ENCODE measurements at places on chromosomes 5 and 9. TPM values are rescaled to one million over a fixed set of nuclear protein-coding genes. Genes with fewer than 3 reads are reported as not detected.

GRCh38 chr5:153659039-153659736, 168.7 kb downstream of the GRIA1 start:
- H3K27ac ChIP-seq: no peak overlapping the region
- H3K36me3 ChIP-seq: no peaks in the 10 kb centered on the region
- H3K4me3 ChIP-seq: no peak overlapping the region

Gene CHSY3
- 0.60 TPM for total RNA-seq

DNA sequence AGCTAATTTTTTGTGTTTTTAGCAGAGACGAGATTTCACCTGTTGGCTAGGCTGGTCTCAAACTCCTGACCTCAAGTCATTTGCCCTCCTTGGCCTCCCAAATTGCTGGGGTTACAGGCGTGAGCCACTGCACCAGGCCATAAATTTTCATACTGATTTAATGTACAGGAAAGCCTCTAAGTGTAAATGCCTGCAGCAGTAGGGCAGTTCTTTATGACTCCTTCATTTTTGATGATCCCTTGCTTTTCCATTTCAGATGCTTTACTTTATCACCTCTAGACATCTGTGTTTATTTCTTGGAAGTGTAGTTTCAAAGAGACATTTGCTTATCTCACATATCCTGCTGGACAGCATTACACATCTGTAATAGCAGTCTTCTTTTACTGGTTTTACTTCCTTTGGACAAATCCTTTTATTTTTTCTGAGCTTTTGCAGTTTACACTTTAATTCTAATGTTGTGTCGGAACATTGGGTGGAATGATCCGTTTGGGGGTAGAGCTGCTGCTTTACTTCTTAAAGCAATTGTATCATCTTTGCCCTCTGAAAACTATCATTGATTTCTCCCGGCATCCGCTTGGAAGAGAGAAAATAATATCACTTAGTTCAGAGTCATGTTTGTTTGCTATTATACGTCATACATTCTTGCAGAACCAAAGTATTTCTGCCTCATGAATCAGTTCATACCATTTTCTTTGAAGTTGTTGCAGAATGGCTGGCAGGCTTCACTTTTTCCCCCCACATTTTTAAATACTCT, 36.0 kb downstream of the SCGB3A1 start:
- no peaks in the 10 kb centered on the region for H3K27me3 ChIP-seq
- peaks cover 2% of the 10 kb centered on the region for H3K36me3 ChIP-seq
- H3K4me3 ChIP-seq: no peak overlapping the region
- H3K4me1 ChIP-seq: no peaks in the 10 kb centered on the region
- DNase-seq: no peak
- no peak overlapping the region for H3K27ac ChIP-seq

- no peak for DNase-seq
- no peaks in the 10 kb centered on the region for H3K36me3 ChIP-seq
- no peak overlapping the region for H3K4me3 ChIP-seq
- no peaks in the 10 kb centered on the region for H3K4me1 ChIP-seq
- H3K27me3 ChIP-seq: no peaks in the 10 kb centered on the region
- no peak overlapping the region for H3K27ac ChIP-seq
Observed at GRCh38 chr5:90518661-90519060, 10.7 kb downstream of the LYSMD3 start.

DNA sequence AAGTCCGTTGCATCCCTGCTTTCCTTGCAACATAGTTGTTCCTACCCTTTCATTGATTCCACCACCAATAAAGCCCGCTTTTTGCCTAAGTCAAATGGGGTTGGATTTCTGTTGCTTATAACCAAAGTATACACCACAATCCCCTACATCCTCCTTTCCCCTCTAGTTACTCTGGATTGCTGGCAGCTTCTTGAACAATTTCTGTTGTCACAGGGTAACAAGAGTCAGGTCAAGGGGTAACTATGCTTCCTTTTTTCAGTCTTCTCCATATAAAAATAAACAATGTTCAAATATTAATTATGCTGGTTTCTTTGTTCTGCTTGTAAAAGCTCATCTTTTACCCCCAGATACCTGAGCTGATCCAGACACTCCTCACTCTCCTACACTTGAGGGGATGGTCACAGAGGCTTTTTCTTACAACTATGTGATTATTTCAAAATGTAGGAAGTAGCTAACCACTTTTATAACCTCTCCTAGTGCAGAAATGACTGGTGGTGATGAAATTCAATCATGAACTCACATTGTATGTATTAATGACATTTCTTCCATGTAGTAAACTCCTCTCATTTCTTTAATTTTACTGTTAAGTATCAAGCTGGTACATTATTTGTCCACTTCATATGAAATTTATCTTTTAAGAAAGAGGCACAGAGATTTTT, 136.5 kb downstream of the SNX18 start:
- no peak overlapping the region for H3K4me3 ChIP-seq
- H3K36me3 ChIP-seq: no peaks in the 10 kb centered on the region
- H3K4me1 ChIP-seq: peaks cover 3% of the 10 kb centered on the region
- no peak overlapping the region for H3K27ac ChIP-seq
- no peaks in the 10 kb centered on the region for H3K27me3 ChIP-seq

Gene STRBP
- 40.6 TPM for total RNA-seq

Gene NAIP
- 33.5 TPM for total RNA-seq

DNA sequence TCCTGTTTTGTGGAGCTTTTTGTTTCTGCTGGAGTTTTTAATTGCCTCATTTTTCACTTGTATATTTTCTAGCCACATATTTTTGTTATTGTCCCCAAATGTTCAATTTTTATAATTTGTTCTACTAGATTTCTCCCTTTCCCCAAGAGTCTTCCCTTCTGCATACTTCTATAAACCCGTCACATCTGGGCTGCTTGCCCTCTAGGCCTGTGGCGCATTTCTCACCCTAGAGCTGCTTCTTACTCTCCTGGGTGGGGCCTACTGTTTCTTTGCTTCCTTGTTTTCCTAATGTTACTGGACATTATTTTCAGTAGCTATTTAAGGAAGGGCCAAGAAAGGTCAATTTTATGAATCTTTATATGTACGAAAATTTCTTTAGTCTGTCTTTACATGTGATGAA, 51.5 kb downstream of the NXNL2 start:
- H3K4me1 ChIP-seq: no peaks in the 10 kb centered on the region
- H3K27ac ChIP-seq: no peak overlapping the region
- H3K27me3 ChIP-seq: no peaks in the 10 kb centered on the region
- no peak for DNase-seq
- H3K4me3 ChIP-seq: no peak overlapping the region
- H3K36me3 ChIP-seq: no peaks in the 10 kb centered on the region

- H3K27ac ChIP-seq: no peak overlapping the region
- H3K36me3 ChIP-seq: no peaks in the 10 kb centered on the region
- no peak overlapping the region for H3K4me3 ChIP-seq
- no peaks in the 10 kb centered on the region for H3K27me3 ChIP-seq
- no peaks in the 10 kb centered on the region for H3K4me1 ChIP-seq
- no peak for DNase-seq
Observed at GRCh38 chr9:101442318-101442717, 6.7 kb upstream of the ALDOB start.

DNA sequence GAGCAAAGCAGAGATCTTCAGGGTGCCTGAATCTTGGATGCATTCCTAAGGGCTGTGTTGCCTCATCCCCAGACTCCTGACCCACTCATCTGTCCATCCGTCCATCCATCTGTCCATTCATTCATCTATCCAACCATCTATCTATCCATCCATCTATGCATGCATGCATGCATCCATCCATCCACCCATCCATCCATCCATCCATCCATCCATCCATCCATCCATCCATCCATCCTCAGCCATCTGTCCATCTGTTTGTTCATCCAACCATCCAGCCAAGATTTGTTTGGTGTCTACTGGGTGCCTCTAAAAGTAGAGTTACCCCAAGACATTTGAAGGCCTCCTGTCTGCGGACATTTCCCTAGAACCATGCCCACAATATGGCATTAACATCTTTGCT, 27.7 kb upstream of the BARHL1 start:
- H3K27me3 ChIP-seq: peaks cover 9% of the 10 kb centered on the region
- H3K4me3 ChIP-seq: no peak overlapping the region
- H3K27ac ChIP-seq: no peak overlapping the region
- no peaks in the 10 kb centered on the region for H3K4me1 ChIP-seq

GRCh38 chr5:55625589-55625909, 86.6 kb downstream of the SLC38A9 start:
- H3K27me3 ChIP-seq: no peaks in the 10 kb centered on the region
- peaks cover 10% of the 10 kb centered on the region for H3K4me1 ChIP-seq
- no peak for DNase-seq
- no peak overlapping the region for H3K4me3 ChIP-seq
- peak overlapping the region; percentile 53 for H3K27ac ChIP-seq

Gene FOXD4L4
- not detected for total RNA-seq

Gene KCNIP1
- total RNA-seq: 1.2 TPM

Gene GLT6D1
- total RNA-seq: not detected

- no peak for DNase-seq
- H3K4me3 ChIP-seq: no peak overlapping the region
- H3K36me3 ChIP-seq: no peaks in the 10 kb centered on the region
- H3K4me1 ChIP-seq: peaks cover 70% of the 10 kb centered on the region
Observed at GRCh38 chr9:72356041-72356582, 8.9 kb downstream of the ZFAND5 start.

- no peaks in the 10 kb centered on the region for H3K27me3 ChIP-seq
- no peak overlapping the region for H3K4me3 ChIP-seq
- DNase-seq: no peak
- H3K36me3 ChIP-seq: no peaks in the 10 kb centered on the region
- no peak overlapping the region for H3K27ac ChIP-seq
Observed at GRCh38 chr9:72440378-72440777, 75.4 kb upstream of the ZFAND5 start.

Gene CCDC183
- total RNA-seq: 161 TPM

Gene AGXT2
- not detected for total RNA-seq

Gene RETREG1
- total RNA-seq: 69.9 TPM

DNA sequence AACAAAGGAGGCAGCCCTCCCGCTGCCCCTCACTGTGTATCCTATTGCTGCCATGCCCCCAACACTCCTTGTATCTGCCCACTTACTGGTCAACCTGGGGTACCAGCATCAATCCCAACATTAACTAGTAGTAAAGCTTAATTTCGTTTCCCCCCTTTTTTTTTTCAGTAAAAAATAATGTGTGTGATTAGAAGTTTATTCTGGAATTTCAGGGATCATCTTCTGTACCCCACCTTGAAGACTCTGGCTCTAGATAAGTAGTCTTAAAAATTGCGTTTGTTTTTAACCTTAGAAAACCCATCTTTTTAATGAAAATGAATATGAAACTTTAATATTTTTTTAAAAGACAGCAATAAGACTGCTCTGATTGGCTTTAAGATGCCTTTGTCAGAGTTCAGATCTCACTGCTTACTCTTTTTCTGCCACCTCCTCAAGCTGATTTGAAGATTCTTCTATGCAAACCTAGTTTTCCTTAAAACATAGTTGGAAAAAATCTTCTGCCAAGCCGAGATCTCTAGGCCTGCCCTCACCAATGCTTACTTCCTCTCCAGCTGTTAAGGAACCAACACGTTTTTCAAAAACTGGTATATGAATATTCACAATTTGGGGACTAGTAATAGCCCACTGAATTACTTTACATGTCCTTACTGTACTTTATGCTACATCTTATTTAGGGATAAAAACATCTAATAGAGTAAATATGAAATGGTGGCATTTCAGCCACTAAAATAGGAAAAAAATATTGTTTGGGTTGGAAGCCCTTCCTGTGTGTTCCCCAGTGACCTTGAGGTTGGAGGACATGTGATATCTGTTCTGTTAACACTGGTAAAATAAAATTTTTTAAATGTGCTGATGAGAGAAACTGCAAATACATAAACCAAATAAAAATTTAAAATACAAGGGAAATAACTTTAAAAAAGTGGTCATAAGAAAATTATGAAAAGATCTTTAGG, 4.0 kb upstream of the RHOBTB3 start:
- H3K4me3 ChIP-seq: no peak overlapping the region
- no peaks in the 10 kb centered on the region for H3K36me3 ChIP-seq
- peak overlapping the region; percentile 48 for H3K27ac ChIP-seq

Gene SPATA31E1
- total RNA-seq: not detected

GRCh38 chr5:91598216-91598615, 215.1 kb upstream of the ARRDC3 start:
- no peak for DNase-seq
- H3K27me3 ChIP-seq: no peaks in the 10 kb centered on the region
- no peak overlapping the region for H3K4me3 ChIP-seq
- no peaks in the 10 kb centered on the region for H3K36me3 ChIP-seq
- no peaks in the 10 kb centered on the region for H3K4me1 ChIP-seq

- DNase-seq: no peak
- peak overlapping the region; percentile 78 for H3K27ac ChIP-seq
- peaks cover 18% of the 10 kb centered on the region for H3K4me1 ChIP-seq
- no peaks in the 10 kb centered on the region for H3K27me3 ChIP-seq
Observed at GRCh38 chr9:127837346-127837745, 17.1 kb downstream of the ENG start.

DNA sequence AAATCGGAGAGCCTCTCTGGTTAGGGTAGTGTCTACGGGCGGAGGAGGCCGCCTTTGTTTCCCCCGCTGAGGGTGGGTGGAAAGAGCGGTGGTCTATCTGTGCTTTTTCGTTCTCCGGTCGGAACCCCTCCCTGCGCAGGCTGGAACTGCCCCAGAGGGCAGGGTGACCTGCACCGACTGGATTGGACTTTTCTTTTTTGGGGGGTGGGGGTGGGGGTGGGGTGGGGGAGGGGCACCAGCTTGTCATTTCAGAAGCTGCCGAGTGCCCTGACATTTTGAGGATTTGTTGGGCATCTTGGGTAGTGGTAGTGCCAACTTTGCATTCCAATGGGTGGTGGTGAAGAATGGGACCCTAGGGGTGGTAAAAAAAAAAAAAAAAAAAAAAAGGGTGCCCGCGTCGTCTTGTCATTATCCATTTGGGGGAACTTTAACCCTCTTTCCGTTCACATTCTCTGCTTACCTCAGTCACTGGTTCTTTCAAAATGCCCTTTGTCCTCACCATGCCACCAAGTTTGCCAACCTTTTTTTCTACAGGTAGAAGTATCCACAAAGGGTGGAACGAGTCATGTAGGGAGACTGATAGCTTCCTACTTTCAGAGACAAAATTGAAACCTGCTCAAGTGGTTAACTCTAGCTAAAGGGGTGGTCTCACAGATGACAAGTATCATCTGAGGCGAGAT, 1.3 kb downstream of the UBE2R2 start:
- H3K27ac ChIP-seq: peak overlapping the region; percentile 100
- peak overlapping the region; percentile 96 for H3K4me3 ChIP-seq
- peak; percentile 32 for DNase-seq
- H3K36me3 ChIP-seq: no peaks in the 10 kb centered on the region

DNA sequence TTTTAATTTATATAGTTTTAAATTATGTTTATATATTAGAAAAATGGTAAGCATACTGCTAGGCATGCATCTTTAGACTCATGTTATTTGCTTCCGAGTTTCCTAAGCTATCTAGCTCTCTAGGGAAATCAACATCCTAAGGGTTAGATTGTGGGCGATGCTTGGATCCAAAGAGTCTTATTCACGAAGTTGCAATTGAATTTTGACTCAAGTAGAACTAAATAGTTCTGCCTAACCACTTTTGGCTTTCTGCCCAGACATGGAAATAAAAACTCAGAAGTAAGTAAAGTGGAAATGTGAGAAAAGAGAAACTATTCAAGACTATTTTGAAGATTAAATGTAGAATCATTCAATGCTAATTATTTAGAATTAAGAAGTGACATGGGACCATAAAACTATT, 440.4 kb downstream of the CDH18 start:
- H3K4me1 ChIP-seq: no peaks in the 10 kb centered on the region
- no peak overlapping the region for H3K27ac ChIP-seq
- no peaks in the 10 kb centered on the region for H3K27me3 ChIP-seq
- H3K36me3 ChIP-seq: no peaks in the 10 kb centered on the region

Data from transverse colon (tissue), 4 donors.